ENCODE measurements at places on chromosomes 1 and 21.
A peak's percentile ranks its signal among the peaks of the same experiment; 100 is the strongest.

- DNase-seq = no peak
Observed at GRCh38 chr1:30060738-30061137, 662.6 kb downstream of the MATN1 start.

GRCh38 chr1:52899445-52899894, 22.1 kb downstream of the ECHDC2 start:
- no peak for DNase-seq

- no peak for DNase-seq
Observed at GRCh38 chr1:197810812-197811211, 35.5 kb upstream of the DENND1B start.

- peak; percentile 73 for DNase-seq
Observed at GRCh38 chr1:170537798-170538503, 6.0 kb downstream of the GORAB start.

- peak; percentile 52 for DNase-seq
Observed at GRCh38 chr1:15141935-15142539, 11.5 kb upstream of the TMEM51 start.

DNA sequence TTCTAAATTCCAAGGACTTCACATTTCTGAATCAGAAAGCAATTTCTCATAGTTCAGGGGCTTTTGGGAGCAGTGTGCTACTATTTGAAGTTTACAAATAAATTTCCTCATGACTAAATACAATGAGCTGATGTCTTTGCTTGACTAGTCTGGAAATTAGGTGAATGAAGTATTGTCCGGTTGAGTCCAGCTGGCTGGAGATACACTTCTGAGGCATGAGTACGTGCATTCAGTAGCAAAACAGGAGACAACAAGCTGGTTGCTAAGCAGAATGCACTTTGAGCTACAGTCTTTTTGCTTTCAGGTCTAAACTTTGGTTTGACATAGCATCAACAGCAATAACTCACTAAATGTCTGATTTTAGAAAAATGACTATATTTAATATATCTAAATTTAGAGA, 27.1 kb downstream of the ZNHIT6 start:
- DNase-seq = peak; percentile 68

DNA sequence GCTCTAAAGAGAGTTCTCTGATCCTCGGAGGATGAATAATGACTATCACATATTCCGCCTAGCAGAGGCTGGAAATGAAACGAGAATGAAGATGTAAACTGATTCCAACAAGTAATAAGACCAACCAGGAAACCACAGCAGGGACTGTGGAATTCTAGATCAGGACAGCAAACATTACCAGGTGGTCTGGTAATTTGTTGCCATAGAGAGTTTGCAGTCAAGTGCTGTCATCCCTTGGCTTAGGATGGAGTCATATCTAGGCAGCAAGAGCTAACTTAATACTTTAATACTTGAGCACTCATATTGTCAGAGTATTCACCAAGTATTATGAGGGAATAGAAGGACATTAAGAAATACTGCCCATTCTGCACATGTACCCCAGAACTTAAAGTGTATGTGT, 45.1 kb upstream of the MUTYH start:
- DNase-seq = no peak

GRCh38 chr1:7468248-7468647, 302.8 kb upstream of the VAMP3 start:
- no peak for DNase-seq

DNA sequence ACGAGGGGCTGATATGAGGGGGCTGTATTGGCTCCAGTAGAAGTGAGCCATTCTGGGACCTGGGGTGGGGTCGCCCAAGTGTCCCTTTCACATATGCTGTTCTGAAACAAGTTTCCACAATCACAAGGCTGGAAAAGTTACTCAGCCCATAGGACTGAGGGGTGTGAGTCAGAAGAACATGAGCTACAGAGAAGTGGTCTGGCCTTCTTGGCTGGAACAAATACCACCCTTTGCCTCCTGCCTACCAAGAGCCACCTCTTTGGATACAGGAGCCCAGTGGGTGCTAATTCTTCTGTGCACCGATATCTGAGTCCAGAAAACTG, 42.4 kb downstream of the MEF2D start:
- DNase-seq = peak; percentile 81

DNA sequence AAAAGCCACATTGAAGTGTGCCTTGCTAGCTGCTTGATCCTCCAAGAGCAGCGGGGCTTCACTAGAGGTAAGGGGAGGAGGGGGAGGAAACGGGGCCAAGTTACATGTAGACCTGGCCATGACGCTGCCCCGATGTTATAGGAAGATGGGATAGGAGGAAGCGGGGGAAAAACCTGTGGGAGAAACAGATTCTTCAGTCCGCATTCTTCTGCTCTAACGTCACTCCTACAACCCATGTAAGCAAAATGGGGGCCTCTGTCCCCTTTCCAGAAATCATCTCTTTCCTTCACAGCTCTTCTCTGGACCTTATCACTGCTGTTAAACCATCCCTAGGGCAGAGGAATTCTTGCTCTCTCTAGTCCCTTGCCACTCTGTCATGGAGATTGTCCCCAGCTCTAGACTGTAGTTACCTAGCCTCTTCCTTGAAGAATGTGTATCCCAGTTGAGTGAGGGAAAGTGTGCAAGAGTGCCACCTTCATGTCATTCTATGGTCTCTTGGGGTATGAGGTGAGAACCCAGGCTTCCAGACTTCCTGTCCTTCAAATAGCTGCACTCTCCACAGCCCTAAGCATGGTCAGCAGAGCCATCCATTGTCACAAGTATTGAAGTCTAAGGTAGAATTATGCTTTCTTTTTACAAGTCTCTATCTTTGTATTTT, 11.4 kb downstream of the PLEKHO1 start:
- peak; percentile 54 for DNase-seq

DNA sequence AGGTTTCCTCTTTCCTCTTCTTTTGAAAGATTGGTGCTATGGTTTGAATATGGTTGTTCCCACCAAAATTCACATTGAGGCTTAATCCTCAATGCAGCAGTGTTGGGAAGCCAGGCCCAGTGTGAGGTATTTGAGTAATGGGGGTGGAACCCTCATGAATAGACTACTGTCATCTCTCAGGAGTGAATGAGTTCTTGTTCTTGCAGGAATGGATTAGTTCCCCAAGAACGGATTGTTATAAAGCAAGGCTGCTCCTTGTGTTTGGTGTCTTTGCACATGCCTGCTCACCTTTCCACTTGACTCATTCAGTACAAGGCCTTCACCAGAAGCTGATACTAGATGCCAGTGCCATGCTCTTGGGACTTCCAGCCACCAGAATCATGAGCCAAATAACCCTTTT, 223.2 kb downstream of the BACH1 start:
- no peak for DNase-seq

DNA sequence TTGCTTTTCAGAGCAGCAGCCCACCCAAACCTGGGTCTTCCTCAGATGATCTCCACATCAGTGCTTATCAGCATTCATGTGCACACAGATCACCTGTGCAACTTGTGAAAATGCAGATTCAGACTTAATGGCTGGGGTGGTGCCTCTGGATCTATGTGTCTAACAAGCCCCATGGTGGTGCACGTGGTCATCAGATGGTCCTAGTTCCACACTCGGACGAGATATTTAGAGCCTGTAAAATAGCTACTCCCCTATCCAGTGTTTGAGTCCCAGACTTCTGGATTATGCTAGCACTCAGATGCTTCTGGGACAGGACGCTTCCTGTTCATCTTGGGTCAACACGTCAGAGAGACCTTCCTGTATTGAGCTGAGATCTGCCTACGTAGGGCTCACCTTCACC, 114.2 kb downstream of the LIPI start:
- no peak for DNase-seq

- DNase-seq = no peak
Observed at GRCh38 chr1:79539001-79539400, 532.5 kb upstream of the ADGRL4 start.

DNA sequence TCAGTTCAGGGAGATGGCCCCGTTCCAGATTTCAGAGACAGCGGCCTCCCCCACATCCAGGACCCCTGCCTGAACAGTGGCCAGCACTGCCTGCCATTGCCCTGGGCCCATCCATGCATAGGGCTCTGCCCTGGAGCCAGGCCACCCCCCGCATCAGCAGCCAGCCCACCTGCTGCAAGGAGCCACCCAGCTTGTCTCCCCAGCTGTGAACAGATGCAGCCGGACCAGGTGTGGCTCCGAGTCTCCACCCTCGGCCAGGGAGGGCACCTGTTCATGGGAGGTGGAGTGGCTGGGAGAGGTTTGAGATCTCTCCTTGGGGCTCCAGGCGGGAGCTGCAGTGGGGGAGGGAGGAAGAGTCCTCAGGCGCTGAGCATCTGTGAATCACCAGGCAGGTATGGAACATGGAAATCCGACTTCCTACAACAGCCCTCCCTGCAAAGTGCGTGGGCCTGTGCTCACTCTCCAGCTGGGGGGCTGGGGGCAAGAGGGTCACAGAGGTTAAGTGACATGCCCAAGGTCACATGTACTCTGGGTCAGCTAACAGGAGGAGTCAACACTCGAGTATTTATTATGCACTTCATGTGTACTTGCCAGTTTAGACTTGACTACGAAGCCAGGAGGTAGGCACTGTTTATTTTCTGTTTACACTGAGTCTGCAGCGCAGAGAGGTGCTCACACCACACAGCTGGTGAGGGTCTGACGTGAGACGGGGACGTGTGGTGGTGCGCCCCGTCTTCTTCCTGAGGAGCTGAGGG, 4.8 kb upstream of the HES5 start:
- DNase-seq = peak; percentile 71

GRCh38 chr1:50348449-50349241, 74.6 kb downstream of the DMRTA2 start:
- DNase-seq = peak; percentile 77

DNA sequence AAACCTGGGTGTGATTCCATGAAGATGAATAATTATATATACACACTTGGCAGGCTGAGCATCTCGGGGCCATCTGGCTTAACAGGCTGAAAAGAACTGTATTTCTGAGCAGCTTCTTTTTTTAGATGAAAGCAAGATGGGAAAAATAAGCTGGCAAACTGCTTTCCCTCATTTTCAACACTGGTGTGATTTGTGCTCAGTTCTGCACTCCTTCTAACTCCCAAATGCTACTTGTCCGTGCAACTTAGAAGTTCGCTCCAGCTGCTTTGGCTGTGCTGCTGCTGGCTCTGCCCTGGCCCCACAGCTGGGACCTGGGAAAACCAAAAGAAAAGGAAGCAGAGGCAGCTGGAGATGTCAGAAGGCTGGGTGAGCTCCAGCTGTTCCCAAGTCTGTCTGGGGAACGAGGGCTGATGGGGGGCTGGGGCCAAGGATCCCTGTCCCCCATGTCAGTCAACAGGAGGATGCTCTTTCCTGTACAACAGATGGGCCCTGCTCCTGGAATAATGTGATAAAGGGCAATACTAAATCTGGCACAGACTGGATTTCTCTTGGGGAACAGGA, 44.9 kb downstream of the PAFAH2 start:
- peak; percentile 58 for DNase-seq

DNA sequence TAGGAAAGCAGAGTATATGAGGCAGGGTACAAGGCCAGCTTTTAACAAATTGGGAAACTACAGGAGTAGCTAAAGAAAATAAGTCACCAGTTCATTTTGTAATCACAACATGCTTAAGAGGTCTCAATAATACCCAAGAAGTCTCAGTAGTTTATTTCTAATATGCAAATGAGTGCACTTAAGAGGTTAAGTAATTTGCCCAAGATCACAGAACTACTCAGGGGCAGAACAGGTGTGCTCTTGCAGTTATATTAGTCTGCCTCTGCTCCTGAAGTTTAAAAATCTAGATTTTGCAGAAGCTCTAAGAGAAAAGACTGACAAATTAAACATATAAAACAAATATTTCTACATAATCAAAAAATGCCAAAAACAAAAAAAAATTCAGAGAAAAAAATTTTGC, 6.9 kb downstream of the EPS15 start:
- no peak for DNase-seq

- DNase-seq = peak; percentile 51
Observed at GRCh38 chr1:56135069-56135863, 444.1 kb downstream of the PLPP3 start.

DNA sequence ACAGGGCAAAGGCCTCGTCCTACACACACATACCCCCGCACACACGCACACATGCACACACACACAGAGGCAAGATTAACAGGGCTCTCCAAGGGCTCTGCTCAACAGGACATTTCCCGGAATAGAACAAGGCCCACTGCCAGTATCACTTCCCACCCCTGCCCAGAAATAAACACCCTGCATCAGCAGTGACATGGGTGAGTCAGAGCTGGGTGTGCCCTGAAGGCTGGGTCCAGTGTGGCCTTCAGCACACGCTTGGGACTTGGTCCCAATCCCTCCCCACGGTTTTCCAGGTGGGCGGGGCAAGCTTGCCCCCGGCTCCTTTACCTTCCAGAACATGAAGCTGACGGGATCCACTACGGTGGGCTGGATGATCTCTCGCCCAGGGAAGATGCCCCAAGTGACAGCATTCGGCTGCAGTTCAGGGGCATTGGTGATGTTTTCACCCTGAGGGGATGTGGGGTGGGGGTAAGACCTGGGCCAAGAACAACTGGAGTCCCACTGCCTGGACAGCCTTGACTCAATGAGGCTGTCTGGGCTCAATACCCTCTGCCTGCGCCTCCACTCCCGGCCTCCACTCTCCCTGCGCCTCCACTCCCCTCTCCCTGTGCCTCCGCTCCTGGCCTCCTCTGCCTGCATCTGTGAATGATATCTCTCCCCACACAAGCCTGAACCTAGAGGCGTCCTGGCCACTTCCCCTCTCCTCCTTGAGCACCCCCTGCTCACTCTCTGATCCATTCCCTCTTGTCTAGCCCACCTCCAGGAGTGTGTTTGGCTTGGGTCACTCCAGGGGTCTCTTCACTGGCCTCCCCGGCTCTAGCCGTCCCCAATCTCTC, 14.7 kb downstream of the MTHFR start:
- peak; percentile 95 for DNase-seq

DNA sequence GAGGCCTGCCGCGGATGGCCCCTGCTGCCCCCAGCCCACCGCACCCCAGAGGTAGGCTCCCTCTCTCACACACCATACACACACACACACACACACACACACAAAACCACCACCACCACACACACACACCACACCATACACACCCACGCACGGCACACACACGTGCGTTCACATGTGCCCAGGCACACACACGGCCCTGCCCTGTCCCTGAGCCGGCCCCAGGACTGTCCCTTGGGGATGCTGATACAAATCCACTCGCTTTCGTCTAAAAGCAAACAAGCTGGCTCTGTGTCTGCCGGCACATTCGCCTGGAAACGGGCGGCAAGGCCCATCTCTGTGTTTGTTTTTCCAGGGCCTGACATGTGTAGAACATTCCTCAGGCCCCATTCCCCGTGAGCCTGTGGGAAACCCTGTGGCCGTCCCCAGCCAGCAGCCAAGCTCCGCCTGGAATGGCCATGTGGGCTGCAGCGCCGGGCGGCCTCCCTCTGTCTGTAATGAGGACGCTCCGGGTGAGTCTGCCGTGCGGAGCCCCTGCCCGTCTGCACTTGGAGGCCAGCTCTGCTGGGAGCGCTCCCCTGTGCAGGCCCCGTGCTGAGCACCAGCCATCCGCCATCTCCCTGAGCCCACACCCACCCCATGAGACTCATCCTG, 67.4 kb downstream of the DMRTB1 start:
- peak; percentile 88 for DNase-seq

DNA sequence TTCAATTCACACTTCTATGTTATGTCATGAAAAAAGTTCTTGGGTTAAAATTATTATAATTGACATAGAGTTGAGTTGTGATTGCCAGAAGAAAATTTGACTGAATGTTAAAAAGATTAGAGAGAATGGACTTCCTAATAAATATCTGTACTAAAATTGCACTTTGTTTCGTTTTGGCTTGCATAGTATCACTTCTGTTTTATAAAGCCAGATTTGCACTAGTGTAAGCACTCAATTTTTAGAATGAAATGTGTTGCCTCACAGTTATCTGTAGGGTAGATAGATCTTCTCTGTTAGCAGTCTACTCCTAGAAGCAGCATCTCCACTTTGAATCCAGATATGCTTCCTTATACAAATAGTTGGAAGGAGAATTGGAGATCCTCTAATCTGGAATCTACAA, 95.2 kb upstream of the MPC2 start:
- no peak for DNase-seq

All from IMR-90 (cell line).